NCI-H2029 treated with DMSO at 0.1 percent for 48 hours (cell line): ENCODE measurements at places on chromosomes 16 and 17.

- DNase-seq = no peak
These were observed 74.1 kb downstream of the SREBF1 start for GRCh38 chr17:17762744-17763105.

GRCh38 chr17:4525691-4526397 is 27.2 kb downstream of the SPNS2 start:
- no peak for DNase-seq

- no peak for DNase-seq
These were observed 18.5 kb upstream of the TERF2 start for GRCh38 chr16:69404275-69404805.

DNA sequence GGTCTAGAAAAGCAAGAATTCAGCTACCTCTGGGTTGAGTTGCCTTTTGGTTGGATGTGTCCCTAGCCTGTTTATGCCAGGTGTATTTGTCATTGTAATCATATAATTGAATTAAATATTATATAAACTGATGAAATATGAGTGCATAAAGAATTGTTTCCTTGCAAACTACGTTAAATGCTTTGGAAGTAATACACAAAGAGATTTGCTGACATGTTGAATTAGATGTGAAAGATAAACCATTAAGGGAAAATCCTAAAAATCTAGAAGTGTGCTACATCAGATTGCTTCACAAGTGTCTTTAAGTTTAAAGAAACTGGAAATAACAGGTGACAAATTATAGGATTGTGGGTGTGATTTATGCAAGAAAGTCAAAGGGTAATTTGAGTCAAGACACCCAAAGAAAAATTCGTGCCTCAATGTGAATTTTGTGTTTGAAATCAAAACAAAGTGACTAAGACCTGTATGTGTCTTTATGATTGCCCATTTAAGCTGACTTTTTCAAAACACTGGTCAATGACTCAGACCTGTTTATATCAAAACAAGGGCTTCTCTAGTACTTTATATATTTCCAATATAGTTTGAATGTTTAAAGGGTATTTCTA is 5.1 kb upstream of the PYY start:
- no peak for DNase-seq

DNA sequence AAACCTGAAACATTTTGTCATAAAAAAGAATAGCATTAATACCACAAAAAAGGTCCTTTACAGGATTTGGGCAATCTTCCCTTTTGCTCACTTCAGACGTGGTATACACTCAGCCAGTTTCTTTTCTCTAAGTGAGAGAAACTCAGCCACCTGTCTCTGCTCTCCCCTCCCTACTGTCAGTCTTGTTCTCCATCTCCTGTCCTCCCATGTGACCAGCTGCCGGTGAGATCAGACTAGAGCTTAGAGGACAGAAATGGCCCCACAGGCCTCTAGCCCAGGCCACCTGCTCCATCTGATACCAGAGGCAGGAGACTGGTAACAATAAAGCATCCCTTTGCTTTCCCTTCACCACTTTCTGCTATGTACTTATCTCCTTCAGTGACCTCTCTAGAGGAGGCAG is 34.9 kb downstream of the CMC2 start:
- DNase-seq = no peak

GRCh38 chr16:55421226-55421625 is 57.8 kb upstream of the MMP2 start:
- no peak for DNase-seq

- no peak for DNase-seq
These were observed 61.2 kb downstream of the MEAK7 start for GRCh38 chr16:84443166-84443802.

GRCh38 chr17:17126131-17127110 is 79.7 kb downstream of the PLD6 start:
- no peak for DNase-seq

- DNase-seq = peak; percentile 84
These were observed 15.4 kb downstream of the SLC25A10 start for GRCh38 chr17:81727324-81728031.

DNA sequence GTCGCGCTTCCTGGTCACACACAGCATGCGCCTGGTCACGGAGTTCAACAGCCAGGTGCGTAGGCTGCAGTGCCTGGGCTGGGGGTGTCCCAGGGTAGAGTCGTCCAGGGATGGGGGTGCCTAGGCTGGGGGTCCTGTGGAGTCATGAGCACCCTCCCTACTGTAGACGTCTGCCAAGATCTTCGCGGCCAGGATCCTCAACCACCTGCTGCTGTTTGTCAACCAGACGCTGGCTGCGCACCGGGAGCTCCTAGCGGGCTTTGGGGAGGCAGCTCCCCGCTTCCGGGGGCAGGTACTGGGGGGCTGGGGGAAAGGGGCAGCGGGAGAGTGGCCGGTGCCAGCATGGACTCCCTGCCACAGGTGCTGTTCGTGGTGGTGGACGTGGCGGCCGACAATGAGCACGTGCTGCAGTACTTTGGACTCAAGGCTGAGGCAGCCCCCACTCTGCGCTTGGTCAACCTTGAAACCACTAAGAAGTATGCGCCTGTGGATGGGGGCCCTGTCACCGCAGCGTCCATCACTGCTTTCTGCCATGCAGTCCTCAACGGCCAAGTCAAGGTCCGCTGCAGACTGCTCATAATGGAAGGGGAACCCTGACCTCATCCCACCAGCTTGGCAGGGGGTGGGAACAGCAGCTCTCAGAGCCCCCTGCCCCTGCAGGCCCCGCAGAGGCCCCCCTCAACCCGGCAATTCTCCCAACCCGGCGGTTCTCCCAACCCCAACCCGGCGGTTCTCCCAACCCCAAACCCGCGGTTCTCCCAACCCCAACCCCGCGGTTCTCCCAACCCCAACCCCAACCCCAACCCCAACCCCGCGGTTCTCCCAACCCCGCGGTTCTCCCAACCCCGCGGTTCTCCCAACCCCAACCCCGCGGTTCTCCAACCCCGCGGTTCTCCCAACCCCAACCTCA is 2.4 kb downstream of the PDIA2 start:
- DNase-seq = no peak

GRCh38 chr17:40557531-40558299 is 7.6 kb downstream of the CCR7 start:
- no peak for DNase-seq

GRCh38 chr16:17227278-17227677 is 243.5 kb downstream of the XYLT1 start:
- DNase-seq = no peak

GRCh38 chr16:53915452-53916160 is 211.7 kb downstream of the FTO start:
- no peak for DNase-seq

GRCh38 chr16:55204069-55204468 is 119.9 kb upstream of the IRX6 start:
- DNase-seq = no peak

- peak; percentile 19 for DNase-seq
These were observed 7.5 kb downstream of the NETO2 start for GRCh38 chr16:47136099-47136842.

GRCh38 chr17:36212966-36213365 is 2.1 kb downstream of the CCL4L2 start:
- no peak for DNase-seq

DNA sequence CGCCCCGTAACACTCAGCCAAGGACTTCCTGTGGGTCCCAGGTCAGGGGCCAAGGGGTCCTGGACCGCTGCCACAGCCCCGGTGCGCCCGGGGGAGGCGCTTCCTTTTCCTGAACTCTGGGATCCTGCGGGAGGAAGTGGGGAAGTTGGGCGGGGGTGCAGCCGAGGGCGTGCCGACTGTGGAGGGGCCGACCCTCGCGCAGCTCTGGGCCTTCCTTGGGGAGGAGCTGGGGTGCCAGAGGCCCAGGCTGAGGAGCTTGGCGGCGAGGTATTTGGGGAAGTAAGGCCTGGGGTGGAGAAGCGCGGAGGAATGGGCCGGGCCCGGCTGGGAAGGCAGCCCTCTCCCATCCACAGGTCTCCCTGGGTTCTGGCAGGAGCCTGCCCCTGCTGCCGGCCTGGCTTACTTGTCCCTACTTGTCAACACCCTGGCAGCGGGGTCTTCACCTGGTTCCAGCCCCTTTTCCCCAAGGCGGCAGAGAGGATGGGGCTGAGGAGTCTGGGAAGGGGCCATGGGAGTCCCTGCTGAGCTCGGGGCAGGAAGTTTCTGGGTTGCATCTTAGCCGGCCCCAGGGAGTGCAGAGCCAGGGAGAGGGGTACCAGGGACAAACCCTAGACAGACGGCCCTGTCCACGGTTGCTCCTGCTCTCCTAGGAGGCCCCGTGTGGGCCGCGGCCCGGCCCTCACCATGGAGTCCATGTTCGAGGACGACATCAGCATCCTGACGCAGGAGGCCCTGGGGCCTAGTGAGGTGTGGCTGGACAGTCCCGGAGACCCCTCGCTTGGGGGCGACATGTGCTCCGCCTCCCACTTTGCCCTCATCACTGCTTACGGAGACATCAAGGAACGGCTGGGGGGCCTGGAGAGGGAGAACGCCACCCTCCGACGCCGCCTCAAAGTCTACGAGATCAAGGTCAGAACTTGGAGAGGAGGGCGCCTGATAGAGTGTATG is 1.7 kb downstream of the TBKBP1 start:
- DNase-seq = no peak

GRCh38 chr17:74157366-74157765 is 46.1 kb upstream of the RPL38 start:
- no peak for DNase-seq

DNA sequence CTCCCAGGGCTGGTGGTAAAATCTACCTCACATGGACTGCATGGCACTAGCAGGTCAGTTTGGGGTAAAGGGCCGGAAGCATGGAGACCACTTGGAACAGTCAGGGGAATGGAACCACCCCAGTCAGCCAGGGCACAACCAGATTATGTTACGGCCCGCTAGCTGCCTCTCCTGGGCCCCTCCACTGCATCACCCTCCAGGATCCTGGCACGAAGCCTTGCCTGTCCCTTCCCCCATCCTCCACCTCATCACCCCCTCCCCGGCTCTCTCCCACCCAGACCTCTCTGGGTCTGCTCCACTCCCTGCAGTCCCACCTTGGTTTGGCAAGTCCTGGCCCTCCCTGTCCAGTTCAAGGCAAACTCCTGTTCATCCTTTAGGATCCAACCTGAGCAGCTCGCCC is 91.7 kb downstream of the CLEC16A start:
- DNase-seq = no peak

DNA sequence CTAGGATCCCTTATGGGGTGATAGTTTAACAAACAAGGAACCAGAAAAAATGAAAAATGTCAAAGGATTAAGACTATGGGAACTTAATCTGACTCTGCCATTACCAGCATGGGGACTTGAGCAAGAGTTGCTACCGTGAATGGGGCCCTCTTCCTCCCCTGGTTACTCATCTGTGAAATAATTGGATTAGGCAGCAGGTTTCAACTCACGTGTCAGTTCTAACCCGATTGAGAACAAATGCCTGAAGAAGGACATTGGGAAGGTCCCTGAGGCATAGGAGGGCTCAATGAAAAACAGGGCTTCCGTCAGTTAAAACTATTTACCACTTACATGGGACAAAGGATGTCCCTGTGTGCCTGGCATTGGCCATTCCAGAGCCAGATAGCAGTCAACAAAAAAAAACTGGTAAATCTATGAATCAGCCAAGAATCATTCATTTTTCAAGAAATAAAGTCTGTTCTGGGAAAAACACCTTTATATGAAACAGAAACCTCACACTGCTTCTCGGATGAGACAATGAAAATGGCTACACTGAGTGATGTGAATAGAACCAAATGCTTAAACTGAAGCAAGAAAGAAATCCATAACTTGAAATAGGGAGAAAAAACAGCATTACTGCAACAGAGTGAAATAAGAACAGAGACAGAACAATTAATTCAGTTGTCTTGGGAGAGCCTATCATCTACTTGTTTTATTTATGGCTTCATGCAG is 104.3 kb downstream of the ADAMTS18 start:
- no peak for DNase-seq

DNA sequence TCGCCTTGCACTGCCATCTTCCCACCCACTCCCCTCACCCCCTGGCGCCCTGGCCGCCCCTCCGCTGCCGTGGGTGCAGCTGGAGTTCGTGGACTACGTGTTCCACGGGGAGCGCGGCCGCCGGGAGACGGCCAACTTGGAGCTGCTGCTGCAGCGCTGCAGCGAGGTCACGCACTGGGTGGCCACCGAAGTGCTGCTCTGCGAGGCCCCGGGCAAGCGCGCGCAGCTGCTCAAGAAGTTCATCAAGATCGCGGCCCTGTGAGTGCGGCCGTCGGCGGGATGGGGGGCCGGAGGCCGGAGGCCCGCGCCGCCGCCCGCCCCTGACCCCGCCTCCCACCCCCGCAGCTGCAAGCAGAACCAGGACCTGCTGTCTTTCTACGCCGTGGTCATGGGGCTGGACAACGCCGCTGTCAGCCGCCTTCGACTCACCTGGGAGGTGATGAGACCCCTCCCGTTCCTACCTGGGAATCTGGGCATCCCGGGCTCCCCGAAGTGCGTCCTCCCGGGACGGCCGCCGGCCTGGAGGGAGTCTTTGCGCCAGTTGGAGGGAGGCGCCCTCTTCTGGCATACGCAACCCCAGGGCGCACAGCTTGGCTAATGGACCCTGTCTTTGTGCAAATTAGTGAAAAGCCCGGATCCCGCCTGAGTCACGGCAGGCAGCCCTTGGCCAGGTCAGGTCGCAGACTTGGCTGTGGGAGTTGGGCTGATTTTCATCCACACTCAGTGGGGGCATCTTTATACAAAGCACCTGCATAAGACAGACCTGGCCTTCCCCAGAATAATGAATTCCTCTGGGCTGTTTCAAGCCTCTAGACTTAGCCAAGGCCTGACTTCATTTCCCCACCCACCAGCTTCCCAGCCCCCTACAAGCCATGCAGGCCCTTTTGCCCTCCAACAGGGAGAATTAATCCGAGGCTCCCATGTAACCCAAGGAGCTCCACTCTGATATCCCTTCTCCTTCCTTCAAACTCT is 14.3 kb downstream of the RAPGEFL1 start:
- DNase-seq = no peak

GRCh38 chr17:17568772-17569195 is 22.7 kb downstream of the PEMT start:
- DNase-seq = peak; percentile 30

- DNase-seq = no peak
These were observed 8.2 kb downstream of the USP22 start for GRCh38 chr17:21034340-21035235.

DNA sequence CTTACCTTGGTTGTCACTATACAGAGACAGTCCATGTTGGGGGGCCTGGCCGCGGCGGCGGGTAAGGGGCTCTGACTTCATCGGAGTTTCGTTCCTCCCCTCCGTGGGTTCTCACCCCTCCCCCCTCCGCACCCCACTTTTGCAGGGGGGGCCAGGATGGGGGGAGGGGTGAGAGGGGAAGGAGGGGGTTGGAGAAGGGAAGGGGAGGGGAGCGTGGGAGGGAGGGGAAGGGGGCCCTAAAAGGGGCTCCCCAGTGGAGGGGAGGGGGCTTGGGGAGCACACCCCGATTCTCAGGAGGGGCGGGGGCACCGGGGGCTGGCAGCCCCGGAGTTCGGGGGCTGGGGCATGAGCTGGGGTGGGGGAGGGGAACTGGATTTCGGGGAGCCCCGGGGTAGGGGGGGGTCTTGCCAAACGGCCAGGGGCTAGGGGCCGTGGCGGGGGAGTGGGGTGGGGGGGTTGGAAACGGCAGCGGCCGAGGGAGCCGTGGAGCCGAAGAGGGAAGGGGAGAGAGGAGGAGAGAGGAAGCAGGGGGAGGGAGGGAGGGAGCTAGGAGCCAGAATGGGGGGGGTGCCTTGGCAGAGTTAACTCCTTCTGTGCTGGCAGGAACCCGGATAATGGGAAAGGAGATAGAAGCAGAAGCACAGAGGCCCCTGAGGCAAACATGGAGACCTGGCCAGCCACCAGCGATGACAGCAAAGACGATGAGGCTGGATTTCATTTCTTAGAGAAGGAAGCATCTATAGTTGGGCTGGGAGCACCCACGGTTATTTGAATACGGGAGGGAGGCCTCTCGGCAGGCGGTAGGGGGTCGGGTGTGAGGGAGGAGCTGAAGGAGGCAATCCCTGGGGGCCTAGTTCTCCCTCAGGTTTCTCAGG is 2.3 kb downstream of the DLG4 start:
- DNase-seq = no peak

GRCh38 chr17:4077581-4077980 is 65.2 kb downstream of the ZZEF1 start:
- DNase-seq = no peak
